ENCODE measurements at places on chromosomes 4 and X. TPM values are rescaled to one million over a fixed set of nuclear protein-coding genes. Genes with fewer than 3 reads are reported as not detected.

Gene ARSJ
- 24.5 TPM for total RNA-seq

Gene ARMCX4
- total RNA-seq = 0.86 TPM

Gene FAM9B
- not detected for total RNA-seq

Gene USP27X
- total RNA-seq = 1.9 TPM

Gene RNF150
- 2.6 TPM for total RNA-seq

Gene NAP1L5
- total RNA-seq = 8.2 TPM

Gene ADH6
- not detected for total RNA-seq

Gene MAGEC1
- total RNA-seq = not detected

Gene F8
- total RNA-seq = 0.86 TPM

Gene NSD2
- total RNA-seq = 49.6 TPM

Gene PNCK
- not detected for total RNA-seq

Gene JAKMIP1
- not detected for total RNA-seq

Gene TMEM47
- 20.2 TPM for total RNA-seq

Gene CLCN5
- 1.7 TPM for total RNA-seq

Gene GSPT2
- total RNA-seq = 6.7 TPM

Gene NKX1-1
- total RNA-seq = not detected

Gene SLC16A2
- total RNA-seq = 8.4 TPM

Gene PNMA3
- total RNA-seq = not detected

Gene EXOSC9
- 27.1 TPM for total RNA-seq

Gene HS3ST1
- total RNA-seq = not detected

Gene OTC
- total RNA-seq = not detected

Gene SLC10A6
- not detected for total RNA-seq

Gene TGIF2LX
- total RNA-seq = not detected

Gene AKAP14
- not detected for total RNA-seq

Gene XK
- total RNA-seq = under 0.01 TPM

Gene RTL9
- total RNA-seq = 0.18 TPM

Gene OTUD6A
- total RNA-seq = not detected

Measured in myometrial cell (primary cell).